ENCODE measurements at places on chromosomes 5 and 9.

DNA sequence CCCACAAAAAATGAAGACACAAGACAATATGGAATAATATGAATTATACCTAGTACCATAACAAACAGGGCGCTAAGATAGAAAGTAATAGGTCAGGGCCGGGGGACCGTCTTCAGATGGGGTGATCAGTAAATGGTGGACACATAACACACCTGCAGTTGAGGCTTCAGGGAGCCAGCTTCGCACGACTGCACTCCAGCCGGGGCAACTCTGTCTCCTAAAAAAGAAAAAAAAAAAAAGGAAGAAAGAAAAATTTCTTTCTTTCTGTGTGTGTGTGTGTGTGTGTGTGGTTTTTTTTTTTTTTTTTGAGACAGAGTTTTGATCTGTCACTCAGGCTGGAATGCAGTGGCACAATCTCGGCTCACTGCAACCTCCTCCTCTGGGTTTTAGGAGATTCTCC lies 75.0 kb upstream of the HSPA9 start:
- no peak for DNase-seq

DNA sequence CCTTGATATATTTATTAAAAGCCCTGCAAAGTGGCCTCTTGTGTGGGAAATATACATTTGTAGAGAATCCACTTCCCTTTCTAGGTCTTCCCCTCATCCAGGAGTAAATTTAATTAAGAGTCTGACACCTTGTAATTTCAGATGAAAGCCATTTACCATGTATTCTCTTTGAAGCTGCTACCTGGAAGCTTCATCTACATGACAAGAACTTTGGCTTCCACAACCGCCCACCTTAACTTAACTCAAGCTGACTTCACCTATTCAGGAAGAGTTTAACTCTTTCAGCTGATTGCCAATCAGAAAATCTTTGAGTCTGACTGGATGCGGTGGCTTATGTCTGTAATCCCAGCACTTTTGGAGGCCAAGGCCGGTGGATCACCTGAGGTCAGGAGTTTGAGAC lies 899.9 kb downstream of the TAF11L14 start:
- no peak for DNase-seq

DNA sequence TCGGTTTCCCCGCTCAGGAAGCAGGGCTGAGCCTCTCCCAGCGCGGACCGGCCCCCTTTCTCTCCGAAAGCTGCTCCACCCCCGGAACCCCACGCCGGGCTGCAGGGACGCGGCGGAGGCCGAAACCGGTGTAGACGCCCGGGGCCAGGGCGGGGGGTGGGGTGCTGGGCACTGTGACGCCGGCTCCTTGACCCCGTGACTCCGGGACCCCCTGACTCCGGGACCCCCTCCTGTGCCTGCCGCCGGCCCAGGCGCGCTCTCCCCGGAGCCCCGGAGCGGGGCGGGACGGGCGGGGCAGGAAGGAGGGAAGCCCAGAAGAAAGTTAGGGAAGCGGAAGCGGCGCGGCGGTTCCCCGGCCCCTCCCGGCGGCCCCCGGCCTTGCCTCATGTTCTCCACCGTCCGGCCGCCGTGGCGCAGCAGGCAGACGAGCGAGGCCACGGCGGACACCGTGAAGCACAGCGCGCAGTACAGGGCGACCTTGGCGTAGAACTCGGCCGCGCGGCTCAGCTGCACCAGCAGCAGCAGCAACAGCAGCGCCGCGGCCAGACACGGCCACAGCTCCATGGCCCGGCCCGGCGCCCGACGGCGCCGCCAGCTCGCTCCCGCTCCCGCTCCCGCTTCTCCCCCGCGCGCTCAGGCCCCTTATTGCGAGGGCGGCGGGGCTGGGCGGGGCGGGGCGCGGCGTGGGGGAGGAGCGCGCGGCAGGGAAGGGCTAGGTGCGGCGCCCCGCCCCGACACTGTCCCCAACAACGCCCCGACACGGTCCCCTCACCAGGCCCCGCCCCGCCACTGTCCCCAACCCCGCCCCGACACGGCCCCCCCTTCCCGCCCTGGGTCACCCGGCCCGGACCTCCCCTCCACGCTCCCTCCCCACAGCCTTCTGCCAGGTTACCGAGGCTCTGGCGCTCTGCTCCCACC lies at the start of gene AGPAT2:
AGPAT2 (minus strand) TSS at position 664 of the 918 bp plus-strand sequence; CDS start at position 564, 100 bp downstream.
- DNase-seq, result peak; percentile 79

- no peak for DNase-seq
Observed at GRCh38 chr9:135898634-135899407, 8.5 kb downstream of the CAMSAP1 start.

GRCh38 chr9:4615251-4615650 lies 46.8 kb upstream of the PLPP6 start:
- DNase-seq, result no peak

- DNase-seq, result no peak
Observed at GRCh38 chr5:139131465-139131864, 66.7 kb downstream of the SIL1 start.

DNA sequence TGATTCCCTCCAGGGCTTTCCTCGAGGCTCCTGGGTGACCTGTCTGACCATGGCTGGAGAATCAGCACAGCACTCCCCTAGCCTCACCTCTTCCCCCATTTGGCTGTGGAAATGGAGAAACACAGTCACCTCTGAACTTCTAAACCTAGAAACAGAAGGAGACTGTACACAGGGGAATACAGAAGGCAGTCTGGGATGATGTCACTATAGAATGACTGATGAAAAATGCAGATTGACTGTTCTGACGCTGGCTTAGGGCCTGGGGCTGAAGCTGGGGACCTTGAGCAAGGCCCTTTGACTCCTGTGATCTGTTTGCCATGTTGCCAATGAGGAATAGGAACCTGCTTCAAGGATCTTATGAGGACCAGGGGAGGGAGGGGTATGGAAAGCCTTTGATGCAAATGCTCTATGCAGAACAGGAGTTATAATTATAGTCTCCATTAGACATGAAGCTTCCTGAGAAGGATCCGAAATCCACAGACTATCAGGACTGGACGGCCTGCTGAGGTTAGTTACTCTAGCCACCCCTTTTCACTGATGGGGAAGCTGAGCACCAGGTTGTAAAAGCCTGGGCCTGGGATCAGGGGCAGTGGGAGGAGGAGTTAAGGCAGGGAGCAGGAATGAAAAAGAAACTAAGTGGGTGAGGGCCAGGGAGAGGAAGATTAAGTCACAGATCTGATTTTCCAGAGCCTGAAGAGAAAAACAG lies 24.4 kb upstream of the ANXA6 start:
- no peak for DNase-seq

- peak; percentile 1 for DNase-seq
Observed at GRCh38 chr9:136740971-136741882, 1.5 kb downstream of the LCN10 start.

DNA sequence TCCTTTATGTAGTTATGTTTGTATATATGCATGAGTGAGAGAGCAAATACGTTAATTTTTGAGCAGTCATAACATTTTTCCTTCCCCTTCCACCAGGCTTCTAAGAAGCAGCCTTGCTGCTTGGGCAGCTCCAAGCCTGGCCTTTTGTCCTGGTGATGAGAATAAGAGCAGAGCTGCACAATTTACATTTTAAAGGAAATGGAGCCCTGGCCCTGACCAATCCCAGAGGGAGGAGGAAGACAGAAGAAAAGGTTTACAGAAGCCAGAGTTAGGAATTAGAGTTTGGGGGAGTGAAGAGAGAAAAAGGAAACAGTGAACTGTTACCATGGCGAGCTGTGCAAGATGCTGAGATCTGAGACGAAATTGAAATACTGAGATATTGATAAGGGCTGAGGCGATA lies 25.3 kb upstream of the EFNA5 start:
- DNase-seq, result no peak

GRCh38 chr5:35183556-35183955 lies 46.7 kb downstream of the PRLR start:
- DNase-seq, result no peak

GRCh38 chr5:175336781-175337180 lies 107.2 kb downstream of the DRD1 start:
- DNase-seq, result no peak

DNA sequence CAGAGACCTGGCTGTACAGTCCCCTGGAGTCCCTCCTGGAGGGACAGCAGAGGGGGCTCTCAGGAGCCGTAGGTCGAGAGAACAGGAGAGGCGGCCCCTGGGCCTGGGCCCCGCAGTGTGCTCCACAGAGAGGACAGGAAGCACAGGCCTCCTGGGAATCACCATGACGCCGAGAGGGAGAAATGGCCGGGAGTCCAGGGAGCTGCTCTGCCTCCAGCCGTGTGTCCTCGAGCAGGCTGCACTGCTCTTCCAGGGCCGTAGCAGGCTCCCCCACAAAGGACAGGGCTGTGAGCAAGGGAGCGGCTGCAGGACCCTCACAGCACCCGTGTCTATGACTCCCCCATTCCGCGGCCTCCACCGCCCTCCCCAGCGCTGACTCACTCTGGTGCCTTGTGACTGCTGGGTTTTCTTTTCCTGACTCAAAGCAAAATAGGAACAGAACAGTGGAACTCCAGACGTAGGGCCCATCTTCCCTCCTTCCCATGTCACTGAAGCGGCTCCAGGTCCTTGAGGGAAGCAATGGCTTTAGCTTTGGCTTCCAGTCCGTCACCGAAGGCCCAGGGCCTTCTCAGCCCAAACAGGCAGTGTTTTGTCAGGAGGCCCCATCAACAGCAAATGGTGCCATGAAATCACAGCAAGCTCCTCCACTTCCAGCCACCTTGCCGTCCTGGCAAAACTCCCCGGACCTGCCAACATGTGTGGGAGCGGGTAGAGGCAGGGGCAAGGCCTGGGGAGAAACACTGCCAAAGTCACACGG lies 114.2 kb downstream of the LHFPL2 start:
- DNase-seq, result peak; percentile 94

DNA sequence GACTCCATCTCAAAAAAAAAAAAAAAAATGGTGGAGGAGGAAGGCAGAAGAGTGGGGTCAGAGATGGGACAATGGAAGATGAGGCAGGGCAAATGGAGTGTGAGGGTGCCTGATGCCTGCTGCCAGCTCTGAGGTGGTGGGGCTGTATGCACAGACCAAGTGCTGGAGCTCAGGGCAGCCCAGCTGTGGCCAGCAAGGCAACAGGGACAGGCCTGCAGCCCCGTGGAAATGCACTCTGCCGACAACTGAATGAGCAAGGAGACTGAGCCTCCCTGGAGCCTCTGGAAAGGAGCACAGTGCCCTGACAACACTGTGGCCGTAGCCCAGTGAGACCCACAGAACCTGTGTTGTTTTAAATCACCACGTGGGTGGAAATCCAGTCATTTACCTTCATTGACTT lies 22.9 kb upstream of the SMIM32 start:
- DNase-seq, result no peak

- DNase-seq, result no peak
Observed at GRCh38 chr5:148688787-148689186, 34.5 kb upstream of the HTR4 start.

Measured in inflammatory macrophage treated with lipopolysaccharide for 4 hours (primary cell).